Left lung (tissue), 14 donors: ENCODE measurements at places on chromosomes 5 and 9. TPM values are rescaled to one million over a fixed set of nuclear protein-coding genes. Genes with fewer than 3 reads are reported as not detected.

PCDHA5 gene
- 0.11 TPM for polyA plus RNA-seq

RORB gene
- 0.33 TPM for polyA plus RNA-seq

TNFSF8 gene
- 23.8 TPM for polyA plus RNA-seq

ADAMTSL1 gene
- 21.0 TPM for polyA plus RNA-seq

MATR3 gene
- 603 TPM for polyA plus RNA-seq

PKD2L2 gene
- 0.35 TPM for polyA plus RNA-seq

NIM1K gene
- 0.46 TPM for polyA plus RNA-seq

HSPB3 gene
- 0.21 TPM for polyA plus RNA-seq

DRD1 gene
- 0.15 TPM for polyA plus RNA-seq

FBXW2 gene
- polyA plus RNA-seq: 53.1 TPM

CD180 gene
- 1.1 TPM for polyA plus RNA-seq

SLC36A3 gene
- polyA plus RNA-seq: not detected

BTNL8 gene
- polyA plus RNA-seq: 0.80 TPM

SPINK6 gene
- not detected for polyA plus RNA-seq

TSSK1B gene
- polyA plus RNA-seq: 0.13 TPM

SERF1B gene
- polyA plus RNA-seq: 70.5 TPM

LCN15 gene
- polyA plus RNA-seq: 0.10 TPM

CCDC192 gene
- polyA plus RNA-seq: 1.6 TPM

DOK3 gene
- 7.3 TPM for polyA plus RNA-seq

OTULINL gene
- polyA plus RNA-seq: 8.9 TPM

GRCh38 chr5:149438281-149438680 is 59.2 kb upstream of the IL17B start:
- no peak for DNase-seq

DNA sequence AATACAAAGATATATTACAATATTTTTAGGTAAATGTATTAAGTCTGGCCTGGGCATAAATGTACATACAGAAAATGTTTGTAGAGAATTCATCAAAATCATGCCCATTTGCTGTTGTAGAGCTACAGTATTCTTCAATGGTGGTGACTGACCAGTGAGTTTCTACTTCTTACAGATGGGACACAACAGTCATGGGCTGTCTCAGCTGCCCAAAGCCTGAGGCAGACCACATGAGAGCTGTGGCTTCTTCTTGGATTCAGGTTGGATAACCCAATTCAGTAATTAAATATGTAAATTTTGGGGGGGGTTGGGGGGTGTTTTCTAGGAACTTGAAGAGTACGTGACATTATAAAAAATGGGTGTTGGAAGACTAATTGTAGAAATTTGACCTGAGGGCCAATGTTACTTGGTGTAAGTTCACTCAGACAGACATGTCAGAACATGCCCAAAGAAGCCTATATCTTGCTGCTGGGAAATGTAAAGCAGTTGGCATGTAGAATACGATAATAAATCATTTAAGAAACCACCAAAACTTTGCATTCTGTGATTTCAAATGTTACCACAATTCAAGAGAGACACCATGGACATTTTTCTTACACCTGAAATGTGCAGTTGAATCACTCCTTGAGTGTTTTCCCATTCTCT is 17.9 kb downstream of the STARD4 start:
- DNase-seq: no peak

DNA sequence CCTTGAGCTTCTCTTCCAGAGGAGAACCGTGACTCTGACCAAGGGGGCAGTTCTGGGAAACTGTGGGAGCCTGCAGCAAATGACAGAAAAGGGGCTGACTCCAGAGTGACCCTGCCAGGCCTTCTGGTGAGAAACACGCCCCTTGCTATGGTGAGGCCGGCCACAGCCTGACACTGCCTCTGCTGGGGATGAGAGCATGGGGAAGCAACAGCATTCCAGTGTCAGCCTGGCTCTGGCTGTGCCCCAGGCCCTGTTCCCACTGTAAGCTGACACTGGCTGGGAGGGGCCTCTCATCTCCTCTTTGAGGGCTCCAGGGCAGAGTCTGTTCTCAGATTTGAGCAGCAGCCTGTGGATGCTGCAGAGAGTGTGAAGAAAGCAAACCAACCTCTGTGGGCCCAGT is 180.0 kb upstream of the IL12B start:
- DNase-seq: peak; percentile 84

- DNase-seq: no peak
Observed at GRCh38 chr9:38233796-38234355, 158.6 kb upstream of the ALDH1B1 start.

DNA sequence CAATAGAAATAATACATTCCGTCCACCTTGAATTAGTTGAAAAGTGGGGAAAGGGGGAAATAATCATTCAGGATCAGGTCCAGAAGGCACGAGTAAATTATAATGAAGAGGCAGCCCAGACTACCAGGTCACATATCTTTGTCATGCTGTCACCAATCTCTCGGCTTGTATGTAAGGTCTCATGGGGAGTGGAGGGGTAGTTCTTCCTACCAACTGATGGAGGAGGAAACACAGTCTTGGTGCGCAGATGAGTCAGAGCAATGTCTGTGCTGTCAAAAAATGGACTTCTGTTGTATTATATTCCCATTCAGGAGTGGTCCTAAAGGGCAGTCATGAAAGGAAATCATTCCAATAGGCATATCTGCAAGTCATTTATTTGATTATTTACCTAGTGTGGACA is 164.2 kb upstream of the PTGER4 start:
- DNase-seq: no peak

- DNase-seq: no peak
Observed at GRCh38 chr5:159593518-159594073, 263.3 kb upstream of the IL12B start.

DNA sequence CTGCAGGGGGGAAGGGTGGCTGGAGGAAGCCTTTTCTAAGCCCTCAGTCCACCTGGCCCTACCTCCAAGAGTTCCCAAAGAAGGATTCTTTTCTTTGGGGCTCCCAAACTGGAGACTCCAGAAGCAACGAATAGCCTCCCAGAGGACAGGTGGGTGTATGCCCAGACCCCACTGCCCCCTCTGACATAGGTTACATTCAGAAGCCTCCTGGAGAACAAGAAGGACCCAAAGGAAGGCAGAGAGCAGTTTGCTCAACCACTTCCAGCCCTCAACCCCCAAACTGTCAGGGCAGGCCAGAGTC is 10.3 kb downstream of the HK3 start:
- DNase-seq: no peak

- DNase-seq: no peak
Observed at GRCh38 chr5:1796371-1797102, 3.1 kb downstream of the MRPL36 start.

GRCh38 chr5:9126490-9126889 is 419.4 kb downstream of the SEMA5A start:
- DNase-seq: no peak

GRCh38 chr9:98572054-98572627 is 136.6 kb downstream of the GABBR2 start:
- DNase-seq: no peak

- DNase-seq: no peak
Observed at GRCh38 chr9:70519912-70520724, 105.7 kb upstream of the KLF9 start.

DNA sequence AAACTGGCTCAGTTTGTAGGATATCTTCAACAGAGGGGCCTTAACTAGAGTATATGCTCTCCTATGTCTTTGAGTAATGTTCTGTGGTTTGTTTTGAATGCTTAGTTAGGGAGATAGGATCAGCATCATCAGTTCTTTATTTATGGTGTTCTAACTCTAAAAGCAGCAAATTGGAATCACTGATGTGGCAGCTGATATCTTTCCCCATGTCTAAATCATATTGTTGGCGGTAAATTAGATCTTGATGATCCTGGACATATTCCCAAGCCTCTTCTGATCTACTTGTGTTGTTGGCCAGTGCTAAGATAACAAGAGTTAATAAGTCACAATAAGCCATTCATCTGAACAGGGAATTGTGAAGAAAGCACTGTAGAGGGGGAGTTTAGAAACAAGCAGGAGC is 332.4 kb upstream of the DAB2 start:
- DNase-seq: peak; percentile 76

DNA sequence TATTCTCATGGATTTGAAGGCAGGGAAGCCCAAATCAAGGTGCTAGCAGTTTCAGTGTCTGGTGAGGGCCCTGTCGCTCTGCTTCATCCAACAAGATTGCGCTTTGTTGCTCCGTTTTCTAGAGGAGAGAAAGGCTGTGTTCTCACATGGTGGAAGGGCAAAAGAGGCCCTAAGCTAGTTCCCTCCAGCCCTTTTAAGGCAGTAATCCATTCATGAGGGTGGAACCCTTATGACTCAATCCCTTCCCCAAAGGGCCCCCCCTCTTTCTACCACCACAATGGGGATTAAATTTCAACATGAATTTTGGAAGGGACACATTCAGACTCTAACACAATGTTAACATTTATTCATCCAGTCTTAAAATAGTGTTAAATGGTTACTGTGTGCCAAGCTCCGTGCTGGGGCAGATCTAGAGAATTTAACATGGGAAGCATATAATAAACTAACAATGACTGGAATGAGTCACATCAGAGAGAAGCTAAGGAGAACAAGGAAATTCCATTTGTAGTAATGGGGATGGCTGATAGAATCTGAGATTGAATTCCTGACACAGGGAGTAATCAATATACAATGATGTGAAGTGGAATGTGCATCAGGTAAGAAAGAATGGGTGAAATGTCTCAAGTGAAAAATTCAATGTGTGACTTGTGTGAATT is 382.8 kb upstream of the ZNF608 start:
- no peak for DNase-seq

DNA sequence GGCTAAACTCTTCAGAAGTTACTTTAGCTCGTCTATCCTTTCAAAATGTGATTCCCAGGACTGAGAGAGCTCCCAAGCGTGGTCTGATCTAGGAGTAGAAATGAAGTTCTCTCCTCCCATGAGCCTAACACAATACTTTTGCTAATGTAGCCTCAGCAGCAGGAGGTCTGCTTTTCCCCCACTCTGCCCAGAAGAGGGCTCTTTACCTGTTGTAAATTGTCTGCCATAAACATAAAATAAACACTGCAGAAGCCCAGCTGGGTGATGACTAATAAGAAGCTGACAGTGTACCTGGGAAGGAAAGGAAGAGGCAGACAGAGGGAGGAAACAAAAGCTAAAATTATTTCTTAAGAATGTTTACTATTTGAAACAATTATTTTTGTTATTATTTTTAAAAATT is 15.4 kb downstream of the SLC36A3 start:
- DNase-seq: no peak

DNA sequence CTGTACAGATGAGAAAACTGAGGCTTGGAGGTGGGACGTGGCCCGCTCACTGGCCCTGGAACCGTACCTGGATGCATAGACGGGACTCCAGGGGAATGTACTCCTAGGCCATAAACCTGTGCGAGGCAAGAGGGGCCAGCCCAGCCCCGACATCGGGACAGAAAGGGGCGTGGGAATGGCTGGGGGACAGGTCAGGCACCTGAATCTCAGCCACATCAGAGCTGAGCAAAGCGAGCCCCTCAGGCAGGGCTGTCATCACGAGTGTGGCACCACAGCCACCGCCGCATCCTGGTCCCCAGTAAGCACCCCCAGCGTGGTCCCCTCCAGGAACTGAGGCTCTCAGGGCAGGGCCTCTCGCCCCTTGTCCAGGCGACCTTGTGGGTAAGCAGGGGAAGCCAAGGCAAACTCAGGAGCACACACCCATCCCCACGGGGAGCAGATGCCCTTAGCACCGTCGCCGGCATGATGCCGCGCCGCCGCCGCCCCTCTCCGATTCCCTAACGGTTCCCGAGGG is 16.5 kb downstream of the NACC2 start:
- no peak for DNase-seq

- no peak for DNase-seq
Observed at GRCh38 chr5:351921-352245, 30.4 kb downstream of the AHRR start.

GRCh38 chr9:115671236-115671962 is 482.2 kb upstream of the PAPPA start:
- DNase-seq: no peak

DNA sequence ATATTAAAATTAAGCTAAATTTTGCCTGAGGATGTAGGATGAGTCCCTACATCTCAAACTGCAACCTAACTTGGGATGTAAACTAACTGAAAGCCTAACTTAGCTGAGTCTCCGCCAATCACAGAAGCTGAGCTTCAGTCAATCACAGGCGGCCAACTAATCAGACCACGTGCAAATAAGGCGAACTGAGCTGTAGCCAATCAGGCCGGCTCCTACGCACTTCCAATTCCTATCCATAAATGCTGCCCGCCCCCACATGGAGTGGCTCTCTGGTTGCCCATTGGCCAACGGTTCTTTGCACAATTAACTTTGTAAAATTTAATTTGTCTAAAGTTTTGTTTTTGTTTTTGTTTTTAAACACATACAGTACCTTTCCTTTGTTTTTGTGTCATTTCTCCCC is 13.9 kb upstream of the GPX8 start:
- no peak for DNase-seq

- DNase-seq: no peak
Observed at GRCh38 chr9:137919095-137919465, 41.5 kb downstream of the CACNA1B start.

DNA sequence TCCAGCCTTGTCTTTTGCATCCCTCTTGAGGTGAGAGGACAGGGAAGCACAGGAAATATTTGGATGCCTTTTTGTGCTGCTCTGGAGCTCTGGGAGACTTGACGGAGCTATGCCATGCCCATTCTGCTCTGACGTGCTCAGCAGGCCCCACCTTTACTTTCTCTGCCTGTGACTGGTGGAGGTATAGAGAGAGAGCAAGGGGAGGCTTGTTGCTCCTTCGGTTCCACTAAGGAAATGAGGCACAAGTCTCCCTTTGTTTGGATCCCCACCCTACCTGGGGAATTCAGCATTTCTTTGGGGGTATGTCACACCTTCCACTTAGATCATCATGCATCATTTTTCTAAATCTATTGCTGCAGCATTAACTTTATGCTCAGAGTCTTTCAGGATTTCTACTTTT is 121.8 kb upstream of the CNTLN start:
- no peak for DNase-seq

- DNase-seq: no peak
Observed at GRCh38 chr9:91557327-91557726, 133.7 kb upstream of the NFIL3 start.

DNA sequence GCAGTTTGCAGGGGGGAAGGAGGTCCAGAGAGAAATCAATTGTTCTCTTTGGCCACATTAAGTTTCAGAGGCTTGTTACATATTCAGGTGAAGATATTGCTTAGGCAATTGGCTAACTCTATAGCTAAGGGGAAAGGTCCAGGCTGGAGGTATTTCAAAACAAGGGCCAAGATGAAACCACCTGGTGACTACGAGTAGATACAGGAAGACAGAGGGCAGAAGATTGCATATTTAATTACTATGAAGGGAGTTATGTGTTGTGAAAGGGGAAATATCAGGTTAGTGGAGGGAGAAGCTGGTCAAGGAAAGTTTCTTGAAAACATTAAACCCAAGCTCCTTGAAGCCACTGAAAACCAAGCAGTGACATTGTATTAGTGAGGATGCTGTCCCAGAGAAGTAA is 1.9 kb upstream of the RAD23B start:
- DNase-seq: no peak

- DNase-seq: no peak
Observed at GRCh38 chr9:32877639-32878217, 94.4 kb downstream of the TMEM215 start.

DNA sequence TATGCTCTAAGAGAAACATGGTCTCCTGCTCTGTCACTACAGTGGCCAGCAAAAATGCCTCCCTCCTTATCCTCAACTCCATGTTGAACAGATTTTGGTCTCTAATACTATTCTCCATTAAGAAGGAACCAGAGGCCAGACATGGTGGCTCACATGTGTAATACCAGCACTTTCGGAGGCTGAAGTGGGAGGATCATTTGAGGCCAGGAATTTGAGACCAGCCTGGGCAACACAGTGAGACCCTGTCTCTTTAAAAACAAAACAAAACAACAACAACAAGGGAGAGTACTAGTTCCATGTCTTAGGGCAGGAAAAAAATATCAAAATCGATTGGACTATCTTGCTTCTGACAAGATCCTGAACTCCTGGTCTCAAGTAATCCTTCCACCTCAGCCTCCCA is 14.6 kb downstream of the INIP start:
- DNase-seq: no peak
